ENCODE measurements at places on chromosomes 2 and 18.

GRCh38 chr2:157897106-157897971 lies 21.2 kb upstream of the ACVR1 start:
- DNase-seq, result no peak

DNA sequence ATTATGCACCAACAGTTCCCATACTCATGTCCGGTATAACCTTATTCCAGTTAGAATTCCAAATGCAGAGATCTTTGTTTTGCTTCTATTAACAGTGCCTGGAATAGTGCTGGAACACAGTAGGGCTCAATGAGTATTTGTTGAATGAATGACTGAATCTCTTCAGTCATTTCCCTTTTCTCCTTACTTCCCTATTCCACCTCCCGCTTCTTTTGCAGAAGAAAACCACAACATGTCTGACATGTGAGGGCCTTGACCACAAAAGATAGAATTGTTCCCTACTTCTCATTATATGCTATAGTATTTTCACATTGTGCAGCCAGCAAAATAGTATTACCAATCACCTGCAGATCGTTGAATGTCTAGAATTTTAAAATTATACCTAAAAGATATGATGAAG lies 19.5 kb upstream of the HNRNPLL start:
- no peak for DNase-seq

DNA sequence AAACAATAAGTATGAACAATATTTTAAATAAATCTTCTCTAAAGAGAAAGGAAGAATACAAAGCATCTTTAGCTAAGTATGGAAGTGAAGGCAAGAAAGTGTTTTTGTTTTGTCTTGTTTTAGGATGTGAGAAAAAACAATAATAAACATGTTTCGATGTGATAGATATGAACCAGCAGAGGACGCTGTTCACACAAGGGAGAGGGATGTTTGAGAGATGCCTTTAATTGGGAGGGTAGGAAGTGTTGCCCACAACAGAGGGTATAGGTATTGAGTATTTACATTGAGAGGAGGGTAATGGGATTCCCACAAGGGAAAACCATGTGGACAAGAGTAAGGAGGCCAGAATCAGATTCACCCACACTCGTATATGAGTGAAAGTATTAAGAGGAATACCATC lies 55.1 kb downstream of the CDH19 start:
- no peak for DNase-seq

DNA sequence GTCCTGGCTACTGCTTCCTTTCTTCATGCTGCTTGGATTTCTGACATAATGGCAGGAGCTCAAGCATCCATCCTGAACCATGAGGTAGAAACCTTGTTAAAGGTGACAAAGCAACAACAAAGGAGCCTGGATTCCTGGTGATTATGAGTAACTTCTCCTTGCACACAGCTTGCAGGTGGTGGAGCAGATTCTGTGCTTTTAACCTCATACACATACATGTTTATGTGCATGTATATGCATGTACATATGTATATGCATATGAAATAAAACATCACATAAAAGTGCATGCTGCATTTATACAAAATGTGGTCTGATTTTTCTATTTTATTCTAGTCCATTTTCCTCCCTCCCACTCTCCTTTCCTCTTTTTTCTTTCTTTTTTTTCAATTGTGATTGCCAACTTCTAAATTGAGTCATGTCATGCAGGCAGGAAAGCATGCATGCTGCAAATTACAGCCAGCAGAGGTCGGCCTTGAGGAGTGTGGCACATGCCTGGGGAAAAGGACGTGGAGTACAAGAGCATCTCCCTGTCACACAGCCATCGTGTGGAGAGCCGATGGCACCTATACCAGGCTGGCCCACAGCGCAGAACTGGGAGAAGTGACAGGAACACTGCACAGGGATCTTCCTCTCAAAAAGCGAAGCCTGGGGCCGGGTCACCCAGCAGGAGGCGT lies 17.9 kb downstream of the LCT start:
- no peak for DNase-seq

DNA sequence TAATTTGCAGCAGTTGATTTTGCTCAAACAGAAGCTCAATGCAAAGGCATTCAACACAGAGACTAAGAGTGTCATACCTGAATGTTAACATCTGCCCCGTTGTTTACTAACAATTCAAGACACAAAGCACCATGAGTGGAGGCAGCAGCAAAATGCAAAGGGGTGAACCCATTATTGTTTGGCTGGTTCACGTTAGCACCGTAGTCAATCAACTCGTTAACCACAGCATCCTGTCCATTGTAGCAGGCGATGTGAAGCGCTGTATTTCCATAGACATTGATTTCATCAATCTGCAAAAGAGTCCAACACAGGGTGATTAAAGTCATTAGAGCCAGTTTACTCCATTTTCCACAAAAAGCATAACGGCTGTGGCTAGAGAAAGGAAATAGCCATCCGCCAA lies 189.3 kb downstream of the ANKRD44 start:
- no peak for DNase-seq

- DNase-seq, result no peak
Measured at GRCh38 chr2:20314562-20315501, 35.8 kb downstream of the PUM2 start.

Measured in SHP77 (cell line).